ENCODE measurements at places on chromosomes 6 and 20.
A peak's percentile ranks its signal among the peaks of the same experiment; 100 is the strongest.

GRCh38 chr6:36865835-36866234 is 8.8 kb downstream of the PPIL1 start:
- no peak for DNase-seq

DNA sequence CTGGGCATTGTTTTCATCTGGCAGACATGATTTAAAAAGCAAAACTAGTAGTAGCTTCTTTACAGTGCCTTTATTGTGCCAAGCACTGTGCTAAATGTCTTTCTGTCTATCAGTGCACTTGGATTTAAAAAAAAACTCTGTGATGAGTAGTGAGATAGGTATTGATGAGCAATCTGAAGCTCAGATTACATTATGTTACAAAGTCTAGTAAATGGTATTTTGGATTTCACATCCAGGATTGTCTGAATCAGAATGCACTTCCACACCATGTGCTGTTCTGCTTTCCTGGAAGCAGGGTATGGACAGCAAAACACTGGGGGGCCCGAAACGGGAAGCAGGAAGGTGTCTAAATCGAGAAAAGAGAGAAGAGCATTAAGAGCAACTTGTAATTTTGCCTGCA is 103.4 kb upstream of the CCN2 start:
- no peak for DNase-seq

GRCh38 chr6:12654107-12654506 is 62.5 kb upstream of the PHACTR1 start:
- no peak for DNase-seq

DNA sequence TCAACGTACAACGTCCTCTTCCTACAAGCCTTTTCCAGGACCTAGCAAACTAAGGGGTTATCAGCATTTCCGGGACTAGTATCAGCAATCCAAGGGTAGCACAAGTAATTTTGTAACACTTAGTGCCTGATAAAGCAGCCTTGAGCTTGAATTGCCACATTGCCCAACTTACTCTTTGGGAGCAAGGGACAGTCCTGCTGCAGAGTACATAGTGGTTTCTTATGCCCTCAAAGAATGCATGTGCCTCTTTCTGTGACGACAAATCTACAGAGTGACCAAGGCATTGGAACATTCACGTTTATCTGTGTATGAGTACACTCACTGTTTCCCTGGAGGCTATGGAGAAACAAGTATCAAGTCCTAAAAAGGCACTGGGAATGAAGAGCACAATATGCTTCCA is 3.2 kb upstream of the ID4 start:
- no peak for DNase-seq

- DNase-seq = peak; percentile 55
These were observed 82.2 kb upstream of the NAA20 start for GRCh38 chr20:19934792-19935491.
